ENCODE measurements at places on chromosomes 11 and 22.

DNA sequence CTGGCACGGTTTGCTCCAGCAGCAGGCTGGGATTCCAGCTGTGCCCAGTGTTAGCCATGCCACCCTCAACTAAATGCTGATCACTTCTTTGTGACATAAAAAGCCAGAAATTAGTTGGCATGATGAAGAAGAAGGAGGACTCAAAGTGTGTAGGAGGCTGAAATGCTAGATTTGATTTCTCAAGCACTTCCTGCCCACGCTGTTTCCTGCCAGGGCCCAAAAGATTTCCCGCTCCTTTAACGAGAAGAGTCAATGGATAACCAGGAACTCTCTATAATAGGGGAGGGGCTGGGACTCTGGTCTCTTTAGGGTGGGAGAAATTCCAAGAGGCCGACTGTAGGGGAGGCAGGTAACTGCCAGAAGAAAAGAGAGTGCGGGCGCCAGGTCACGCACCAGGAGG, 26.4 kb downstream of the APOL3 start:
- no peak for ATAC-seq

DNA sequence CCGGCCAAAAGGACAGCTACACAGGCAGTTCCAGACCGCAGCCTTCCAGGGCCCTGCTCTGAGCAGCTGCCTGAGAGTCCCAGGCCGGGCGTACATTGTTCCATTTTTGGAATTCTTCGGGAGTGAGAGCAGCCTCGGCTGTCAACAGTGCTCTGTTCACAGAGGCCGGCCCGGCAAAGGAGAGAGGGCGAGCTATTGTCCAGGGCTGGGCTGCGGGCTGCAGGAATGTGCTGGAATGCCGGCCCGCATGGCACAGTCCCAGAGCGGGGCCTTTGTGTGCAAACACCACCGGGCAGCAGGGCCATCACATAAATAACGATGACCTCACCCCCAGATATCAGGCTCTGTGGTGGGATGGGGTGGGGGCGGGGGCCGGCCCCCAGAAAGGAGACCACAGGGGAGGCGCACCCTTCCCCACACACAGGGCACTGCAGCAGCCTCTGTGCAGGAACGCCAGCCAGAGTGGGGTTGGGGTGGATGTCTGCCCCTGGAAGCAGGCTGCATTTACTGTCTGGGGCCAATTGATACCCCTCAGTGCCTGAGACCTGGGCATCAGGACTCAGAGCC, 15.8 kb downstream of the LINC01488 start:
- peak; percentile 96 for ATAC-seq

DNA sequence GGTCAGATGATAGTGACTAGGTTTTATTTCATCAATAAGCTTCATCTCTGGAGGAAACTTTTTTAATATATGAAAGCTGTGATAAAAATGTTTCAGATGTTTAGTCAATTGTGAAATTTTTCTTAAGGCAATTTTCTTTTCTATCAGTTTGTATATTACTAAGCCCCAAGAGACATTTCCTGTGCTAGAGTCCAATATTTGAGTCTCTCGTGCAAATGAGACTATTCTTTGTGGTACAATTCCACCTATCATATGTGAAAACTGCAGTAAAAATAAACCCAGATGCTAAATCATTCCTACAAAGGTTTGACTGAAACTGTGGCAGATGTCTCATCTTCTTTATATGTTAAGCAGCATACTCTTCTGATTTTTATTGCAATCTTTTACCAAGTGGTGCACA, 28.0 kb downstream of the CTR9 start:
- ATAC-seq, result no peak

- ATAC-seq, result no peak
These were observed 46.3 kb downstream of the BIRC2 start for GRCh38 chr11:102393272-102393730.

- no peak for ATAC-seq
These were observed 2.5 kb downstream of the USP47 start for GRCh38 chr11:11844272-11844671.

DNA sequence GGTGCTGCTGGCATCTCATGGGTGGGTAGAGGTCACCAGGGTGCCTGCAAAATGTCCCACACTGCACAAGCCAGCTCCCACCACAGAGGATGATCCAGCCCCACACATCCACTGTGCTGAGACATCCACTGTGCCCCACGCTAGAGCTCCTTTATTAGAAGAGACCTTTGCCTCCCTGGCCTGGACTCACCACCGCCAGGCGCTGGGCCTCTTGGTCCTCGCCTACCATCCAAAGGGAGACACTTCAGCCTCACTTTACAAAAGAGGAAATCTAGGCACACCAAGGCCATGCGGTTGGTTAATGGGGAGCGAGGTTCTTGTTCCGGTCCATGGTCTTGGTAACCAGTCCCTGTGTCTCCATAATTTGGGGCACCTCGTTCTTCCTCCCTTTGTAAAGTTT, 3.4 kb upstream of the ANO1 start:
- no peak for ATAC-seq
